ENCODE measurements at places on chromosomes 1 and 21.

DNA sequence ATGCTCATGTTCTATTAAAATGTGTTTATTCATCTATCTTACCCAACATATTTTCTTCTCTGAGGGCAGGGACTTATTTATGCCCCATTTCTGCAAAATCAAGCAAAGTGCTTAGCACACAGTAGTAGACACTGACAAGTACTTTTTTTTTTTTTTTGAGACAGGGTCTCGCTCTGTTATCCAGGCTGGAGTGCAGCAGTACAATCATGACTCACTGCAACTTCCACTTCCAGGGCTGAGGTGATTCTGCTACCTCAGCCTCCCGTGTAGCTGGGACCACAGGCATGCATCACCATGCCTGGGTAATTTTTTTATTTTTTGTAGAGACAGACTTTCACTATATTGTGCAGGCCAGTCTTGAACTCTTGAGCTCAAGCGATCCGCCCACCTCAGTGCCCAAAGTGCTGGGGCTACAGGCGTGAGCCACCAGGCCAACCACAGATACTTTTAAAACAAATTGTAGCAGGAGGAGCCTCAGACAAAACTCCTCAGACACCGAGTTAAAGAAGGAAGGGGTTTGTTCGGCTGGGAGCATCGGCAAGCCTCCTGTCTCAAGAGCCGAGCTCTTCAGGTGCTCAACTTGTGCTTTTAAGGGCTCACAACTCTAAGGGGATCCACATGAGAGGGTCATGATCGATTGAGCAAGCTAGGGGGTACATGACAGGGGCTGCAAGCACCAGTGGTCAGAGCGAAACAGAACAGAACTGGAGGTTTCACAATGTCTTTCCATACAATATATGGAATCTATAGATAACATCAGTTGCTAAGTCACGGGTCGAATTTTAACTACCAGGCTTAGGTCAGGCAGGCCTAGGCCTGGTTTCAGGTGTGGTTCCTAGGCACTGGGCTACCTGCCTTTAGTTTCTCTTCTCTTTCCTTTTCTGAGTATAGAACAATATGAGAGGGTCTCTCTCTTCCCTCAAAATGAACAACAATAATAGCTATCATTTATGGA, 5.7 kb upstream of the TMEM167B start:
- DNase-seq = no peak

DNA sequence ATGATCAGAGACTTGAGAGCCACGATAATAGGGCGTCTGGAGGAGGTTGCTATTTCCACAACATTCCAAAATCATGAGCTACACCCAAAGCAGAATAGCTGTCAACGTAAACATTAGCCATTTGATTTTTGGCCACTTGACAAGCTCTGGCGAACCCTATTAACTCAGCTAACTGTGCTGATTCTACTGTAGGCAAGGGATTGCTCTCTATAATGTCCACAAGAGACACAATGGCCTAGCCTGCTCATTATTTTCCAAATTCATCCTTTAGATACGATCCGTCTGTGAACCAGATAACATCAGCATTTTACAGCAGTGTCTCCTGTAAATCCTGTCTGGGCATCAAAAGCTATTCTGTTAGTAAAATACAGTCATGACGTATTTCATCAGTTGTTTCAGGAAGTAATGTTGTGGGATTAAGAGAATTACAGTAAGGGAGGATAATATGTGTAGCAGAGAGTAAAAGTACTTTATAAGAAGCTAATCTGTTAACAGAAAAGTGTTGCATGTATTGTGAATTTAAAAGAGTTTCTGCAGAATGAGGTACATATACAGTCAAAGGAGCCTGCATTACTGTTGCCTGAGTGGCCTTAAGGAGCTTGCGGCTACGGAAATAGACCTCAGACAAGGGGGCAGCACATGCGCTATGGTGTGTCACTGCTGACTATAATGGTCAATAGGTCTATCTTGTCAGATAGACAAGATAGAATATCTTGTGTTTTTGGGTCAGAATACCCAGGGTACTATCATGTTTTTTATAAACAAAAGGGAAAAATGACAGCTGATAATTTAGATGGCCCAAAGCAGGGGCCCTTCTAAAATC, 44.9 kb upstream of the TINAGL1 start:
- DNase-seq = no peak

GRCh38 chr1:36097693-36098585, 9.2 kb downstream of the ADPRS start:
- DNase-seq = no peak

DNA sequence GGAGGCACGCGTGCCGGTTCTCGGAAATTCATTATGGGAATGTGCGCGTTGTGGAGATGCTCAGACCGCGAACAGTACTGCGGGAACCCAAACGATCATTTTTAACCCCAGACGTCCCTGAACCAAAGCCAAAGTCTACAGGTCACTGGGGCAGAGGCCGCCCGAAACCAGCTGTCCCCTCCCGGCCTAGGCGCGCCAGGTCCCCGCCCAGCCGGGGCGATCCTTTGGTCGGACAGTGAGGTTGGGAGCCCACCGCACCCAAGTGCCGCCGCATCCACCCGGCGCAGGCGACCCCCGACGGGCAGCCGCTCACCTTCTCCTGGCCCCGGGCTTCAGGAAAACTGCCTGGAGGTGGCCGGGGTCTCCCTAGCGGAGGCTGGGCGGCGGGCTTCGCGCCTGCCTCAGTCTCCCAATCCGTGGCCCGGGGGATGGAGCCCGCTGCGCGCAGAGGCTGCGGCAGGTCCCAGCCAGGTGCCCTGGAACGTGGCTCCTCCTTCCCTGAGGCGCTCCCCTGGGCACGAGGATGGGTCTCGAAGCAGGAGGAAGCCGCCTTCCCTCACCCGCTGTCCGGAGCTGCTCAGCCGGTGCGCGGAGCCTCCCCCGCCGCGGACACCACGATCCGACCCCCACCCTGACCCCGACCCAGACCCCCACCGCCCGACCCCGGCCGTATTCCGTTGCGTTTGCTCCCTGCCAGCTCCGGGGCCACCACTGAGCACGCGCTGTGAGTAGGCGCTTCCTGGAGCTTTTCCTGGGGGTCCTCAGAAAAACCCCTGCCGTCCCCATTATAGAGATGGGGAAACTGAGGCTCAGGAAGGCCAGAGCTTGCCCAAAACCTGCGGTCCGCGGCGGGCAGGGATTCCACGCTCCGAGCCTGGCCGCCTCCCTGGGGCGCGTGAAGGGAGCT, 8.1 kb upstream of the SLX9 start:
- DNase-seq = no peak

- no peak for DNase-seq
These were observed 2.9 kb upstream of the RABGAP1L start for GRCh38 chr1:174156437-174156836.

GRCh38 chr21:40151611-40152010, 284.4 kb downstream of the PCP4 start:
- DNase-seq = no peak

DNA sequence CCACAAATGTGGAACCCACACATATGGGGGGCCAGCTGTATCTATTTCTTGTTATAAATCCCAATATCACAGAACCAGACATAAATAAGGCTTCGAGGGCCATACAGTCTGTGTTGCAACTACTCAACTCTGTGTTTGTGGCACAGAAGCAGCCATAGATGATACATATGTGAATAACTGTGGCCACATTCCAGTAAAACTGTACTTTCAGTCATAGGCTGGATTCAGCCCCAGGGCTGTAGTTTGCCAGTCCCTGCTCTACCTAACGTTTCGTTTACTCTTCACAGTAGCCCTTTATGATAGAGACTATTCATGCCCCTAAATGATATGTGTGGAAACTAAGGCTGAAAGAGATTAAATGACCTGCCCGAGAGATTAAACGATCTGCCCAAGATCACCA, 48.7 kb downstream of the FHAD1 start:
- DNase-seq = no peak

DNA sequence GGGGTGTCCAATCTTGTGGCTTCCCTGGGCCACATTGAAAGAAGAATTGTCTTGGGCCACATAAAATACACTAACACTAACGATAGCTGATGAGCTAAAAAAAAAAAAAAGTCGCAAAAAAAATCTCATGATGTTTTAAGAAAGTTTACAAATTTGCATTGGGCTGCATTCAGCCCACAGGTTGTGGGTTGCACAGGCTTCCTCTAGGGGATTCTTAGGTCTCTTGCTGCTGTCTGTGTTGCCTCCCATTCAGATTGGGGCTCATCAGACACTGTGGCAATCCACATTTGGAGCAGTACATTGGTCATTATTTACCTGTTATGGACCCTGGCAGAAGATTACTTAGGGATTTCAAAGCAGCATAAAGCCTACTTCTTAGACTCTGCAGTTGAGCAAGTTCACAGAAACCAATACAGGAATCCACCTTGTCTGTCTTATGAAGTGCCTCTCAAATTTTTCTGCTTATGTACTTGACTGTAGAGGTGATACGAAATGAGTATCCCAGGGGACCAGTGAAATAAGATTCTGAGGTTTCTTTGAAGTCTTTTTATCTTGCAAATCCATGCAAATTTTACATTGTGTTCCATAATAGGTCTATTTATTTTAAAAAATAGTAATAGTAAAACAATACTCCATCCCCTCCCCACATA, 205.5 kb downstream of the RPS6KC1 start:
- DNase-seq = peak; percentile 2

DNA sequence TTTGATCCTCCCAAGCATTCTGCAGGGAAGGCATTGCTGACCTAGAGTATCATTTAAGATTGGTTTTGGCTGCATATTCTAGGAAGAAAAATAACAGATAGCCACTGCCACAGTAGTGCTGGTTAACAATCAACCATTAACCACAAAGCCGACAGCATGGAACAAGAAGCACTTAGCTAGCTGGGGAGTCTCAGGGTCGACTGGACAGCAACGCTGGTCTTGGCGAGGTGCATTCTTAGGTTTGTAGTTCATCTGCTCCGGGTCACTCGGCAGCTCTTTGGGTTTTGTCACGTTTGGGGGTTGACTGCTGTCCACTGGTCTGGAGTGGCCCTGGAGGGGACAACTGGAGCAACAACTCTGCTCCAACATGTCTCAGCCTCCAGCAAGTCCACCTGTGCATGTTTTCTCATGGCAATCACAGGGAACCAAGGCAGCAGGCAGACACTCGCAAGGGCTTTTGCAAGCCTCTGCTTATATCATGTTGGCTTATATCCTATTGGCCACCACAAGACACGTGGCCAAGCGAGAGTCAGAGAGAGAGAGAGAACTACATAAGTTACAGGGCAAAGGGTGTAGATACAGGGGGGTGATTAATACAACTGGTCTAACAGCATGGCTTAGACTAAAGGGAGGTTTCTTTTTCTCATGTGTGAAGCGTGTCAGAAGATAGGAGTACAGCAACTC, 99.5 kb downstream of the LACTBL1 start:
- no peak for DNase-seq

GRCh38 chr1:81455481-81455880, 345.3 kb upstream of the ADGRL2 start:
- no peak for DNase-seq

GRCh38 chr1:180672505-180672904, 40.7 kb downstream of the XPR1 start:
- DNase-seq = no peak

GRCh38 chr1:39354572-39354971, 136.9 kb upstream of the BMP8A start:
- no peak for DNase-seq

- DNase-seq = no peak
These were observed 19.3 kb upstream of the ACTL8 start for GRCh38 chr1:17735793-17736192.

DNA sequence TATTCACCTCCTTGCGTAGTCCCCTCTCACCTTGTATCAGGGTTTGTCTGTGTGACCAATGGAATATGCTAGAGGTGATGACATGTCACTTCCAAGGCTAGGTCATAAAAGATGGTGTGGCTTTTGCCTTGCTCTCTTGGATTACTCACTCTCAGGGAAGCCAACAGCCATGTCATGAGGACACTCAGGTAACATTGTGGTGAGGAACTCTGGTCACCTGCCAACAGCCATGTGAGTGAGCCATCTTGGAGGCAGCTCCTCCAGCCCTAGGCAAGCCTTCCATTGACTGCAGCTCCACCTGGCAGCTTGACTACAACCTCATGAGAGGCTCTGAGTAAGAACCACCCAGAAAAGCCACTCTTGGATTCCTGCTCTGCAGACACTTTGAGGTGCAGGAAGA, 11.0 kb upstream of the HEYL start:
- DNase-seq = no peak

- DNase-seq = no peak
These were observed 19.3 kb upstream of the UMODL1 start for GRCh38 chr21:42051788-42052187.

GRCh38 chr1:36389999-36390398, 4.3 kb upstream of the STK40 start:
- no peak for DNase-seq

DNA sequence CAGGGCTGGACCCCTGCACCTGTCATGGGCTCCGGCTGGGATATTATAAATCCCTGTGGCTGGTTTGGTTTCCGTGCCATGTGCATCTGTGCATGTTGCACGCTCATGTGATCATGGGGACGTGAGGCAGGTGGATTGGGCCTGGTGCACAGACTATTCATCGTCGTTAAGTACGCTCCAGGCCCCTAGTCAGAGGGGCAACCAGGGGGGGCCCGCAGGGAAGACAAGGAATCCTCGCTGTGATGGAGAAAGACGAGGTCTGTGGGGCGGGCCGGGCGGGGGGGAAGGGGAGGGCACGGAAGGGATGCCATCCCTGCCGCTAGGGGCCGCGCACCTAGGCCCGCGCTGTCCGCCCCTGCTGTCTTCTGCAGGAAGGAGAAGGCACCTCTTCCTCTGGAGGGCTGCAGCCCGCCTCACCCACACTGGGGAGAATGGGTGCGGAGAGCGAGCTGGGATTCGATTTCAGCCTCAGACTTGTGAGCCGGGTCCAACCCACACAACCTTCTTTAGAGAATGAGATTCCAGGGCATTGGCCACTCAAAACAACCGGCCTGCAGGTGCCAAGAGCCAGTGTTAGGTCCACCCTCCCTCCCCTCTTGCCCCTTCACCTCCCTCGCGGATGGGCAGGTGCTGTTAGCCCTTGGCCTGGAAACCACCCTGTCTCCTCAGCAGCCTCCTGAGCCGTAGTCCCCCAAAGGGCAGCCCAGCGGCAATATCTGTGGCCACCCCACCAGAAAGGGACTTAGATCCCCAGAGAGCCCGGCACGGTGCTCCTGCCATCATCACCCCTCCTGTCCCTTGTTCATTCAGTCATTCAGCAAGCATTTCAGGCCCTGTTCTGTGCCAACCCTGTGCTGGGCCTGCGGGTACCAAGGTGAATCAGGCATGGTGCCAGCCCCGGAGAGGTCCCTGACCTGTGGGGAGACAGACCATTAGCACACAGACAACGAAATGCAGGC, 950 bp upstream of the LRP8 start:
- no peak for DNase-seq

All from NCI-H526 treated with DMSO at 0.1 percent for 48 hours (cell line).